ENCODE measurements at places on chromosomes 13 and 19.

- no peak for DNase-seq
Measured at GRCh38 chr19:17049711-17050280, 23.2 kb upstream of the CPAMD8 start.

DNA sequence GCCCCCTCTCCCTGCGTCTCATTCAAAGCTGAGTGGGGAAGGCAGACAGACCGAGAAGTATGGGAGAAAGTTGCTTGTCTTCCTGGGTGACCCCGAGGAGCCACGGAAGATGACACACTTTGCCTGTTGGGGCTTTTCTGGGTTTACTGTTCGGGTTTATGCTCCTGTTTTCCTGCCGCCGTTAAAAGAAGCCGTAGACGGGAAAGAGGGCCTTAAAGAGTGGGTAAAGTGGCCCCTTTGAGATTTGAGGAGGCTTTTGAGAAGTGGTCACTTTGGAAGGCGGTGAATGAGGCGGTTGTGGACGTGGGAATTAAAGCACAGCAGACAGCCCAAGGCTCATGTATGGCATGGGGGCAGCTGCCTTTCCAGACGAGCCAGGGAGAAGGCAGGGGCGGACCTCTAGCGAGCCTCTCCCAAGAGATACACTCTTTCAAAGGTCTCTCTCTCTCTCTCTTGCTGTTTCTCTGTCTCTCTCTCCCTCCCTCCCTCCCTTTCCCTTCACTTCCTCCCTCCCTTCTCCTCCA lies 493 bp upstream of the LHFPL6 start:
- no peak for DNase-seq

- DNase-seq, result no peak
Measured at GRCh38 chr13:26619358-26619757, 61.9 kb downstream of the WASF3 start.

GRCh38 chr19:48635966-48636858 lies 967 bp downstream of the DBP start:
- no peak for DNase-seq

DNA sequence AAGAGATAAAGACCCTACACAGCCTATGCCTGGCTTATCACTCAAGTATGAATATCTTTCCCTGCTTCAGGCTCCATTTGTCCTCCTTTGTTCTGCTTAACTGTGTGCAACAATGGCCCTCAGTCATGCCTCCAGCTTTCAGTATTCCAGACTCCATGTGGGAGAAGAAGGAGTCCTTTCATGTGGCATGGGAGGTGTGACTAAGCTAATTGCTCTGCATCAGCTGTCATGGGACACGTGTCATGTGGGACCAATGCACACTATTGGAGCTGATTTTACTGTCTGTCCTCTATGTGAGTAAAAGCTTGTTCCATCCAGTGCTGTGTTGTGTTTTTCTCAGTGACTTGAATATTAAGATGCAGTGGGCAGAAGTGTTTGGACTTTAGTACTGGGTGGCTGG lies 1198.3 kb downstream of the OLFM4 start:
- DNase-seq, result no peak

GRCh38 chr19:49255674-49256073 lies 69.3 kb downstream of the SLC6A16 start:
- DNase-seq, result no peak

GRCh38 chr19:8600816-8601215 lies 9.7 kb downstream of the ADAMTS10 start:
- DNase-seq, result no peak

DNA sequence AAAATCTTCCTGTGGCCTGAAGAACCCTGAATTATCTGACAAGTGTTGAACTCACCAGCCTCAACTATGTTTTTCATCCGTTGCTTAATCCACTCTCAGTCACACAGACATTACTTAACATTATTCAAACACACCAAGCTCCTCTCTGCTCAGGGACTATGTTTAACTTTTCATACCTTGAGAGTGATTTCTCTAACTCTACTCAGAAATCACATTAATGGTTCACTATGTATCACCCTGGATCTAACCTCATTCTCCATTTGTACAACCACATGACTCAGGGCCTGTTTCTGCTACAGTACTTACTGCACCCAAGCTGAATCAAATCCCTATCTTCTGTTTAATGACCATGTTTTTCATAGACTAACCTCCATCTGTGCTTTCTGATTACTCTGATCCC lies 553.7 kb upstream of the PRR20A start:
- DNase-seq, result no peak
